HEK293T (cell line): ENCODE measurements at places on chromosomes 5 and 9.

- no peak for DNase-seq
Observed at GRCh38 chr5:170519549-170519948, 15.7 kb downstream of the KCNIP1 start.

DNA sequence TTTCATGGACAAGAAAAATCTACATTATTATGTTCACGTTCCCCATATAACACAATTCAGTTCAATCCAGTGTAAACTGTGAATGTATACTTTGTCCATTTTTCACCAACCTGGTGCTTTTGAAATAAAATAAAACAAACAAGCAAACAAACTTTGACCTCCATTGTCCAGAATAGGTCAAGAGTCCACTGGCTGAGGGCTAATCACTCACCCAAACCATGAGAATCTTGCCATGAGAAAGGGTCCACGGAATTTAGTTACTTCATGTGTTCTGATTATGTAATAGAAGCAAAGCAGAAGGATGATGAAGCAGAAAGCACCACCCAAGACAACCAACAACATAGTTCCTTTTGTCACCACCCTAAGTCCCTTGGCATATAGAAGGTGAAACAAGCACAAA, 28.7 kb downstream of the DIAPH1 start:
- DNase-seq = no peak

- no peak for DNase-seq
Observed at GRCh38 chr5:156920042-156920860, 42.8 kb downstream of the TIMD4 start.

- DNase-seq = no peak
Observed at GRCh38 chr9:105073147-105073546, 145.2 kb upstream of the ABCA1 start.

DNA sequence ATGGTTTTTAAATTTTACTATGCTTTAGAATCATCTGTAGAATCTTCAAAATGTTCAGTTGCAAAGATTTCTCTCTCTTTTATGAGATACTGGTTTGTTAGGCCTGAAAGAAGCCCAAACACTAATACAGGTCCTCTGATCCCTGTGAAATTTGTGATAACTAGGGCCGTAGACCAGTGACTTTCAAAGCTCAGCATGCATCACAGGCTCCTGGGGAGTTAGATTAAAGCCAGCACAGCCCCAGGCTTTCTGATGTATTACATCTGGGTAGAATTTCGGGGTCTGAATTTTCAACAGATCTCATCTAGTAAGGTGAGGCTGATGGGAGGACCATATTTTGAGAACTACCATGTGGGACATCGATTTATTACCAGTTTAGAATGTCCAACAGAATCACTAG, 194.1 kb upstream of the PTPRD start:
- no peak for DNase-seq

GRCh38 chr9:15697446-15697851, 144.6 kb downstream of the CCDC171 start:
- no peak for DNase-seq

DNA sequence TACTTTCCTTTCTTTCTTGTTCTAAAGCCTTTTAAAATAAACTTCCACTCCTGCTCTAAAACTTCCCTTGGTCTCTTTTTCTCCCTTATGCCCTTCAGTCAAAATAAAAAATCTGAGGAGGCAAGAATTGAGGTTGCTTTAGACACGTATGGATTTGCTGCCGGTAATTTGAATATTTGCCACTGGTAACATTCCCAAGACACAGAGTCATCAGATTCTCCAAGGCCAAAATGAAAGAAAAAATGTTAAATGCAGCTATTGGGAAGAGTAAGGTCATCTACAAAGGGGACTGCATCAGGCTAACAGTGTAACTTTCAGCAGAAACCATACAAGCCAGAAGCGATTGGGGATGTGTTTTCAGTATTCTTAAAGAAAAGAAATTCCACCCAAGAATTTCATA, 311.1 kb downstream of the CDH18 start:
- no peak for DNase-seq
